ENCODE measurements at places on chromosomes 4 and X.

- no peak for DNase-seq
Measured at GRCh38 chrX:13372203-13372980, 52.5 kb upstream of the ATXN3L start.

DNA sequence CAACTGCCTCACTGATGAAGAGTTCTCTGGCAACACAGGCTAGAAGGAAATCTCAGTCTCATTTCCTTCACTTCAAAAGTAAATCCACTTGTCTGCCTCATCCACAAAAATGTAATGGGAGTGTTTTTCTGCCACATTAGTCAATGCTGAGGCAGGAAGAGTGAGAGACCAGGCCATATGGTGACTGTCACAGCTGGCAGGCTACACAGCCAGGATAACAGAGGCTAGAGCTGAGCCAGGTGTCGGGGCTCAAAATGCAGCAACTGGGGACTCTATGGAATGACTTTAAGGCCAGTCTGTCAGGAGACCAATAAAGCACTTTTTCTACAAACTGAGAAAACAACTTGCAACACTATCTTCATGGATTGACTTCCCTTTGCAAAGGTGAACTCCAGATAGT, 204.2 kb downstream of the GPC3 start:
- no peak for DNase-seq

- peak; percentile 21 for DNase-seq
Measured at GRCh38 chr4:7348946-7349900, 85.5 kb downstream of the PSAPL1 start.

DNA sequence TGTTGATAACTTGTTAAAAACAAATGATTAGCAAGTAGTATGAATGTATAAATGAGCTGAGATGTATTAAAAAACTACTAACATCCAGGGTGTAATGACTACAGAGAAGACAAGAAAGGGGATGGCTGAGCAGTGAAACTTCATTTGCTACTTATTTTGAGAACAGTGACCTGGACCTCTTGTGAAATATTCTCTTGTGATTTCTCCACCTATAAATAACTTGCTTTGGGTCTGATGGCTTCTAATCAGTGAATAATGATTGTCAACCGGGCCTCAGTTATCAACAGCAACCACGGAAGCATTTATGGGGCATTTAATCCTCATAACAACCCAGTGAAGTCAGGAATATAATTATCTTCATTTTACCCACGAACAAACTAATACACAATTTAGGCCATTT, 154.2 kb upstream of the HAND2 start:
- DNase-seq, result no peak

GRCh38 chrX:17476411-17476810, 101.4 kb downstream of the NHS start:
- no peak for DNase-seq

GRCh38 chr4:10105421-10105820, 11.2 kb downstream of the WDR1 start:
- no peak for DNase-seq

GRCh38 chrX:69618803-69619202, 2.9 kb downstream of the EDA start:
- peak; percentile 15 for DNase-seq

DNA sequence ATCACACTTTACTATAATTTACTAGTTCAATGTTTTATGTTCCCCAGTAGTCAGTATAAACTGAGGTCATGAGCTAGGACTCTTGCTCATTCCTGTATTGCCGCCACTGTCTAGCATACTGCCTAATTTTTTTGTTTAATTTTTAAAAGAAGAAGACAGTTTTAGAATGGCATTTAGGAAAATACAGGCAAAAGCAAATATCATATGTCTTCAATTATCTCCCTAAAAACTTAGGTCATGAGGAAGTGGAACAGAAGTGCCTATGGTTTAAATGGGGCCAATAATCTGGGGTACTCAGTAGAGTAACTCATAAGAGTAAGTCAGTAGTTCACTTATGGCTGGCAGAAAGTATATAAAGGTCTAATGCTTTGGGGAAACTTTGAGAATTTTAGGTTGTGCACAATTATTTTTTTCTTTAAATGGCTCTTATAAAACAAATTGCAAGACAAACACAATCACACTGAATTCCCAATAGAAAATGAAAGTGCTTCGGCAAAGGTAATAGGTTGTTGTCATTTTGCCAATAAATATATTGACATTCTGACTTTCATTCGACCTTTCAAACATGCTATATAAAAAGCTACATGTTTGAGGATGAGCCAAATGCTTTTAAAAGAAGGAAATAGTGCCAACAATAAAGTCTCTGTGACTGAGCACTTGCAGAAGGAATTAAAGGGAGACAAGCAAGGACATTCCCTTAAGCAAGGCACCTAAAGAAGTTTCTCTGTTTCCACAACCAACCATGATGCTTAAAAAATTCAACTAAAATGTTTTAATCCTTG, 390.1 kb downstream of the PDGFC start:
- DNase-seq, result no peak

- no peak for DNase-seq
Measured at GRCh38 chrX:14079891-14080430, 50.3 kb upstream of the GEMIN8 start.

DNA sequence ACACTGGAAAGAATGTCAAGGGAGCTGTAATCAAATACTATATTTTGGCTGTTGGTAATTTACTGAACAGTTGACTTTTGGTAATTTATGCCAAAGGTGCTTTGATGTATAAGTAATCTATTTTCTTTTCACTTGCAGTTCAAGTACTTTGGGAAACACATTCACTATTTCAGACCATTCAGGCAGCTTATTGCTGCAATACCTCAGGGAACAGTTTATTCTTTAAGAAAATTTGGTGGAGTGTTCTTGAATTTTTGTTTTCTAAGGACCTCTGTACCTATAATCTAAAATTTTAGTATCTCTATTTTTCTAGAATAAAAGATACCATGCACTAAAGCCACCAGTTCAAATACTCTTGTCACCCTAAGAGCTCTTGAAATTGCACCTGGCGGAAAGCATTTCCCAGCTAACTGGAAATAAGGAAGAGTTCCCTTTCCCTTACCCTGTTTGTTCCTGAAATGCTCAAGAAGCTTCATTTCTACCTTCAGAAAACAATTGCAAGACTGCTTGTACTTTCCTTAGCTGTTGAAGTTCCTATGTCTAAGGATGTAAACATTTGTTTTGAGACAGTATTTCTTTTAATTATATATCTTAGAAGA, 633.5 kb upstream of the FAT1 start:
- no peak for DNase-seq

DNA sequence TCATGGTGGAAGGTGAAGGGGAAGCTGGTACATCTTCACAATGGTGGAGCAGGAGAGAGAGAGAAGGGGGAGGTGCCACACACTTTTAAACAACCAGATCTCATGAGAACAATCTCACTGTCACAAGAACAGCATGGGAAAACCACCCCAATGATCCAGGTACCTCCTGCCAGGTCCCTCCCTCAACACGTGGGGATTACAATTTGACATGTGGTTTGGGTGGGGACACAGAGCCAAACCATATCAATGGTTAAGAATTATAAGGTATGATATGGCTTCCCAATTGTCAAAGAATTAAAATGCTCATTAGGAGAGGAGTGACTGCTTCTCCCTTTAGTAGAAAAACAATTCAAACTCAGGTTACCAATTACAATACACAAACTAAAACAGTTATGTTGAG, 143.3 kb downstream of the PDLIM5 start:
- DNase-seq, result no peak

DNA sequence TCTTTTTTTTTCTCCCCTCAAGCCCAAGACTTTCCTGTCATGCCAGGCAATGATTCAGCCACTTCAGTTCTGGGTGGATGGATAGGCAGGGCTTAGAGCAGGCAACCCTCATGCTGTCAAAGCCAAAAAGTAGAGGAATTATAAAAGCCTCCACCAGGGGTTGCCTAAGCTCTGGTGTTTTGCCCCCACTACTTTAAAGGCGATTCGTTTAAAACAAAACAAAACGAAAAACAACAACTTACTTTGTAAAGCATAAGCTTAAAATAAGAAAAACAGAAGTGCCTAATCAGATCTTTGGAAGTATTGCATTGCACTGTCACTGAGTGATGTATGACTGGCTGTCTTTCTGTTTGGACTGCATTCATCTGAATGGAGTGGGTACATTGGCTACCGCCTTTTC, 5.3 kb upstream of the IDS start:
- DNase-seq, result peak; percentile 25

DNA sequence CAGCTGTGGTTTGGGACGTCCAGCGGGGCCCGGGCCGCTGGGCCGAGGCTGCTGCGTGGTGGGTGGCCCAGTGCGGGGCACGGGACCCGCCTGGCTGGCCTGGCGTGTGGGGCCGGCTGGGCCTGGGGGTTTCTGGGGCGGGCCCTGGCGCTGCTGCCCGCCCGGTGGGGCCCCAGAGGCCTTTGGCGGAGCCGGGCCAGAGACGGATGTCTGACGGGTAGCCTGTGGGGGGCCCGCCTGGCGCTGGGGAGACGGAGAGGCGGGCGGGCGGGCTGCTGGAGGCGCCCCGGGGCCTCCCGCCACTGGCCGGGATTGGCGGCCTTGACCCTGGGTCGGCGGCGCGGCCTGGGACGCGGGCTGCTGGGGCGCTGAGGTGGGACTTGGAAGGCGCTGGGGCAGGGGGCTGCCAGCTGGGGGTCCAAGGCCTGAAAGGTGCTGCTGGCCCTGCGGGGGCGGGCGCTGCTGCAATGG, 8.1 kb upstream of the TIMP1 start:
- DNase-seq, result no peak

GRCh38 chr4:165088366-165088765, 24.3 kb downstream of the TMEM192 start:
- no peak for DNase-seq

DNA sequence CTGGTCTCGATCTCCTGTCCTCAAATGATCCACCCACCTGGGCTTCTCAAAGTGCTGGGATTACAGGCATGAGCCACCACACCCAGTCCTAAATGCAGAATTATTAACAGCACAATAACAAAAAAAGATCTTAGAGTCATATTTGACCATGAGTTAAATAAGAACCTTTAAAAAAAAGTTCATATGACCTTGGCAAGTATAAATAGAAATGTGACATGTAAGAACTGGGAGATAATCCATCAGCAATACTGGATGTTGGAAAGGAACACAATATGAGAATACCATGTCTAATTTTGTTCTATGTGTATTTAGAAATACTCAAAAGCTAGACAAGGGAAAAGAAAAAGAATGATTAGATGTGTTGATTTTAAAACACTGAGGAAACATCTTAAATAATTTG, 231.6 kb downstream of the RAPGEF2 start:
- DNase-seq, result no peak

GRCh38 chr4:74335341-74336021, 27.2 kb downstream of the EPGN start:
- DNase-seq, result no peak

DNA sequence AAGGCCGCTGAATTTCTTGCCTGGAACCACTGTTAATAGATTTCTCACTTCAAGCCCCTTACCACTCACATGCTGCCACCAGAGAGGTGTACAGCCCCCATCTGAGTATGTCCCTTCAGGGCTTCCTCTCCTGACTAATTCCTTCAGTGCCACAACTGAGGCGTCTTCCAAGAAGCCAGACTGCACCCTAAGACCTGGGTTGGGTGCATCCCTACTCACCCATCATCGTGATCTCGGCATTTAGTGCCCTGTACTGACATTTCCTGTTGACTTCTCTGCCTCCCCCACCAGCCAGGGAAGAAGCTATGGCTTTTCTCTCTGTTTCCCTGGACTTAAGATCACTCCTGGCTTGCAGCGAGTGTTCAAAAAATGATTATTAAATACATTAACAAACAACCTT, 40.4 kb upstream of the MAP3K15 start:
- no peak for DNase-seq

DNA sequence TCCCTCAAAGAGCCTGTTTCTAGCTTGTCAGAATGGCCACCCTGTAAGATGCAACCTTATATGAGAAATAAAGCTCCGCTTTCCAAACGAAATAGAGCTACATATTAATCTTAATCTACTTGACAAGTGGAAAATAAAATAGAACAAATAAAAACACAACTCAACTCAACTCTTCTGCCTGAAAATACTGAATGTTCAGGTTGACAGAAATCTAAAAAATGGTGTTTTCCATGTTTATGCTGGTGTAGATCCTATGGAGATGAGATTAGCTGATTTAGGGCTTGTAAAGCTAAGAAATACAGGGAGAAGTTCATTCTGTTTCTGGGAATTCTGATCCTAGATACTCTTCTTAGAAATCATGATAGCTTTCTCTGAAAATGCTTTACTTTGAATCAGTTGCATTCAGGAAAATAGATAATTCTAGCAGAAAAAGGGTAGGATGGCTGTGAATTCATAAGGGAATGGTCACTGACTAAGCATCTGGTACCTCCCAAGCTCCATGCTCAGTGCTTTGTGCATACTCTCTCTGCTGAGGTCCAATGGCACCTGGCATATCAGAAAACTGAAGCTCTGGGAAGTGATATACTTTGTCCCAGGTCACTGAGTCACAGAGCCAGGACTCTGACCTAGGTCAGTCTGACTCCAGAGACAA, 89.2 kb upstream of the EXOC1L start:
- no peak for DNase-seq

DNA sequence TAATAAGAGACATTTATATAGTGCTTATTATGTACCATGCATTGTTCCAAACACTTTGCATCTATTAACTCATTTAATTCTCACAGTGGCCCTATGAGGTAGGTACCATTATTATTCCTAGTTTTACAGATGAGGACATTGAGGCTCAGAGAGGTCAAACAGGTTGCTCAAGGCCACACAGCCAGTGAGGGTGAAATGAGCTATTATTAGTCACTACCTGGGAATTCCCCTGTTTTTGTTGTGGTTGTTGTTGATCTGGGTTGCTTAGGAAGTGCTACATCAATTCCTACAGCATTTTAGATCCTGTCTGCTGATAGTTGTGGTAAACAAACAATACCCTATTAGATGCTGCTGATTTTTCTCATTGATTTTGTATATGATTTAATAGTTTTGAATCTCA, 41.2 kb downstream of the APLN start:
- DNase-seq, result no peak

DNA sequence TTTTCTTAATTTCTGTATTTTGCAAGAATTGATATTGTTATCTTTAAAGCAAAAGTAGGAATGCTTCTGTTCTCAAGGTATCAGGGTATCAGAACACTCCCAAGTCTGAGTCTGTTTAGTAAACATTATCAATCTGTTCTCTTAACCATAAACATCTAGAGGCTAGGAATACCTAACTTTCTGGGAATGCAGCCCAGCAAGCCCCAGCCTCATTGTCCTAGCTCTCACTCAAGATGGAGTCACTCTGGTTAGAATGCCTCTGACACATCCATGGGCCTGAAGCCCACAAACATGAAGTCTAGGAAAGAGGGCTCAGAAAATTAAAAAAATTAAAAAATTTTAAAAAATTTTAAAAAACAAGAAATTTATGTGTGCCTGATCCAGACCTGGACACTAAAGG, 315.1 kb upstream of the DKK2 start:
- no peak for DNase-seq

DNA sequence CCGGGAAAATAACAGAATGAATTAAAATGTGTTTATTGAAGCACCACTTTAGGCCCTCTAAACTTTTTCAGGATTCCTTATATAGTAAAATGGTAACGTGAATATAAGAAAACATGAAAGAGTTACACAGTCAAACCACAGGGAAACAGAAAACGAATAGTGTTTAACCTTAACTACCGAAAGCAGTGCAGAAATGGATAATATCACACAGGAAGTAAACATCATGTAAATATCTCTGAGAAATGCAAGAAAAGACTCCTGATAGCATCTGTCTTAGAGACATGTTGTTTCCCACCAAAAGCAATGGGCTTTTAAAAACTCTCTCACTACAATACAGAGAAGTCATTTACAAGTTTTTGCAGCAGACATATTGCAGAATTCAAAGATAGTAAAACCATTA, 323.9 kb upstream of the CXXC4 start:
- no peak for DNase-seq

All from NB4 (cell line).